ENCODE measurements at places on chromosomes 6 and 20. TPM values are rescaled to one million over a fixed set of nuclear protein-coding genes. Genes with fewer than 3 reads are reported as not detected.

MAS1 gene
- total RNA-seq: 0.09 TPM

DEFB132 gene
- not detected for total RNA-seq

RAB44 gene
- total RNA-seq: not detected

DST gene
- 383 TPM for total RNA-seq

DNA sequence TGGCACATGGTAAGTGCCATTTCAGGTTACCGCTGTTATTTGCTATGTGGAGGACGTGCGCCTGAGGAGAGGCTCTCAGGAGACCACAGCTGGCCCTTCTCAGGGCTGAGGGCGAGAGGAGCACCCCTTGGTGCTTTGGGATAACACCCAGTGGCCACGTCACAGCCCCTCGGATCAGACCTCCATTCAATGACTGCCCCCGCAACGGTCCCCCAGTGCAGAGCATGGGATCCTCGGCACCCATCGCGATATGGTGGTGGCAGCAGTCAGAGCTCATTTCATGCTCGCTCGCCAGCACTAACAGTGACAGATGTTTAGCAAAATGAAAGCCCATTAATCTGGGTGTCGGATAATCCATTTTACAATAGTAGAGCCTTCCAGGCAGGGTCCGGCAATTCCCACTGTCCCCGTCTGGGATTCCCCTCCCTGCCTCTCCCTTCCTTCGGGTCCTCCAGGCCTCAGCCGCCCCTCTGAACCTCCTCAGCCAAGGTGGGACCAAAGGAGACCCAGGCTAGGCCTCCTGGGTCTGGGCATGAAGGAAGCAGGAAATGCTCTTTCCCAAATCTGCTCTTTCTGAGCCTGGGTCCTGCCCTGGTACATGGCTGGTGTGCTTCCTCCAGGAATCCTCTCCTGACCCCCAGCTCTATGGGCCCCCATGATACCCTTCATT is 117.1 kb downstream of the GRM4 start:
- DNase-seq: no peak

DNA sequence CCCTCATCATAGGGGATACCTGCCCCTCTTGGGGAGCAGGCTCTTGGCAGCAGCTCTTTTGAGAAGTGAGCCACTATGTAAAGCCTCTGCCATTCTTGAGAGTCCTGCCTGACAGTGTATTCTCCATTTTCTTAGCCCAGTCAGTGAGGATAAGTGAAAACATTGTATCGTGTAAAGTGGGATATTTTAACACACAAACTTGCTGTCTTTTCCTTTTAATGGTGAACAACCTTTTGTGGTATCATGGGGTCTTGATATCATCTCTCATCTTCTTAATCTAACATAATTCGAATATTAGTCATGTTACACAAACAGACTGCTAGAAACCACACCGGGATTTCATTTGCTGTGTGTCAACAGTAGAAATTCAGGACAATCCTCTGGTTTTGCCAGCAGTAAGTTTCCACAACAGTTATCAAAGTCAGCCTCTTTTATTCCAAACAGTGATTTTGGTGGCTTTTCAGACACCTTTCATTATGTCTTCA is 136.2 kb downstream of the HIVEP1 start:
- DNase-seq: no peak

DNA sequence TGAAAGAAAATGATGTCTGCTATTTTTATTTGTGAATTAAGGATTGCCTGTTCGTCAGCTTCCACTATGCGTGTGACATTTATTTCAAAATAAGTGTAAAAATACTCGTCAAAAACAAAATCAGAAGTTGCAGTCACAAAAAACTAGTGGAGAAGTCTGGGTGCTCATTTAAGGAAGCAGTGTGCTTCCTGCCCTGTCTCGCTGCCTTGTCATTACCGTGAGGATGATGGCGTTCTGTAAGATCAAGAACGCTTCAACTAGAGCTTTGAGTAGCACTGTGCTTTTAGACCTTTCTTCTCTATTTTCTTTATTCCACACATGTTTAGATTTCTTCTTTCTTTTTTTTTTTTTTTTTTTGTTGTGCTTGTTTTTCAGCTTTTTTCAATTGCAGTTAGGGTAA is 186.9 kb downstream of the TBC1D7 start:
- DNase-seq: no peak
